Urothelium cell line (cell line): ENCODE measurements at places on chromosomes 1 and 21.

- peak; percentile 27 for DNase-seq
Observed at GRCh38 chr1:50774759-50775351, 185.2 kb downstream of the FAF1 start.

DNA sequence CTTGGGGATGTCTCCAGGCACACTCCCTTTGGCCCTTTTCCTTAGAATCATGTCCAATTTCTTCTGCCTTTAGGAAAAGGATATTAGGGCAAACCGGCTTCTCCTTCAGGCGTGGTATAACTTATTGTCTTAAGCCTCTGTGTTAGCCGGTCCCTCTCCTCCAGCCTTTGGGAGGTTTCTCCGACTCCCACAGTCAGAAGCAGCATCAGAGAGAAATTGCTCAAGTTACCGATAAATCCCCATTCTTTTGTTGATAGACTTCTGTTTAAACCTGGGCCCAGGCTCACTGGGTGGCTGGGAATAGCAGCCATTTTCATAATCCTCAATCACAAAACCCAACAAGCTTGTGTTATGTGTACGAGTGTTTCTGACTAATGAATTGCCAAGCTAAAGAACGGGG lies 85.4 kb upstream of the KAZN start:
- no peak for DNase-seq

DNA sequence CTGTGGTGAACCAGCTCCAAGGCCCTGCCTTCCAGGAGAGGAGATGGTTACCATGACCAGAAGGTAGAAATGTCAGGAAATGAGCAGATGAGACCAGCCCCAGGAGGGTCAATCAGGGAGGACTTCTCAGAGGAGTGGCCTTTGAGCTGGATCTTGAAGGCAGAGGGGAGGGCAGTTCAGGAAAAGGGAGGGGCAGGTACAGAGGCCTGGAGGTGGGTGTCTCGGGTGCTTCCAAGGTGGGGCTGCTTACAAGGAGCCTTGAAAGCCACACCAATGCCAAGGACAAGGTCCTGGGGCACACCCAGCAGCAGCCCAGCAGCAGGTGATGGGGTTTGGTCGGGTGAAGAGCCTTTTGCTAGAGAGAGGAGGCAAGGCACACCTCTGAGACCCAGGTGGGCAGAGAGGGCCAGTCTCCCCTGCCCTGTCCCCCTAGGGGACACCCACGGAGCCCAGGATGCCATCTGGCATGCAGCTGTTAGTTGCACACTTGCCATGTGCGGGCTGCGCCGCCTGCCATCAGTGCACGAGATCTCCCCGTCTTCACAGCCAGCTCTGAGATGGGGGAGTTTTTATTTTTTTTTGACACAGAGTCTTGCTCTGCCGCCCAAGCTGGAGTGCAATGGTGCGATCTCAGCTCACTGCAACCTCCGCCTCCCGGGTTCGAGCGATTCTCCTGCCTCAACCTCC lies 18.5 kb downstream of the SLC66A1 start:
- no peak for DNase-seq

DNA sequence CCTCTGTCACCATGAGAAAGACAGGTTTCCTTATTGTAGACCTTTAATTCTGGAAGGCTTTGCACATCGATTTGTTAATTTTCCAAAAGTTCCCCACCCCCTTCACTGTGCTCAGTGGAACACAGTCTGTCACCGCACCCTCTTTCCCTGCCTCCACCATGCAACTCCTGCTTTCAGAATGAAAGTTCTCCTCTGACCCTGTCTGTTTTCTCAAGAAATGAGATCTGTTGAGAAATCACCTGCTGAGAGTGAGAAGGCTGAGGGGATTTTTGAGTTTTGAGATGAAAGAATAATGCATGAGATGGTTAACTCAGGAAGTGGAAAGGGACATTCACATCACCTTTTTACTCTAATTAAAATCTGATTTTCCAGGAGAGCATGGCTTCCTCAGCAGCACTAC lies 99.6 kb downstream of the CYYR1 start:
- DNase-seq: no peak

GRCh38 chr1:157107702-157108101 lies 8.1 kb upstream of the ETV3L start:
- DNase-seq: no peak

DNA sequence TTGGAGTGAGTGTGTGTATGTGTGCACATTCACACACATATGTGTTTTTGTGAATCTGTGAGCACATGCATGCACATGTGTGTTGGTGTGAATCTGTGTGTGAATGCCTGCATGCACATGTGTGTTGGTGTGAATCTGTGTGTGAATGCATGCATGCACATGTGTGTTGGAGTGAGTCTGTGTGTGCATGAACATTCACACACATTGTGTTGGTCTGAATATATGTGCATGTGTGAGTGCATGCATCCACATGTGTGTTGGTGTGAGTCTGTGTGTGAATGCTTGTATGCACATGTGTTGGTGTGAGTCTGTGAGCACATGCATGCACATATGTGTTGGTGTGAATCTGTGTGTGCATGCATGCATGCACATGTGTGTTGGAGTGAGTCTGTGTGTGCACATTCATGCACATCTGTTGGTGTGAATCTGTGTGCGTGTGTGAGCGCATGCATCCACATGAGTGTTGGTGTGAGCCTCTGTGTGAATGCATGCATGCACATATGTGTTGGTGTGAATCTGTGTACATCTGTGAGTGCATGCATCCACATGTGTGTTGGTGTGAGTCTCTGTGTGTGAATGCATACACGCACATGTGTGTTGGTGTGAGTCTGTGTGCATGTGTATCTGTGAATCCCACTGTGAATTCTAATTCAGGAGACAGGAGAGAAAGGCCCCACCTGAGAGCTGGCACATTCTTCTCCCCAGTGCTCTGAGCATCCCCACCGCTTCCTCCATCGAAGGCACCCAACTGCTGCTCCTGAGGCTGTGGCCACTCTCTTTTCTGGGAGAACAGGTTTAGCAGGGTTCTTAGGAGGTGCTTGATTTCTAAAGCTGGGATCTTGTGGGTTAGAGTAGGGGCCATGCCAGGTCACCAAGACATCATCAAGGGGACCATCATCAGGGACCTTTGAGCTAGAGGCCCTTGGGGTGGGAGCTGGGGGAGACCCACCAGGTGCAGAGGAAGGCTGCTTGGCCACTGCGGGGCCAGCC lies 117.5 kb upstream of the ARHGEF16 start:
- no peak for DNase-seq
